ENCODE measurements at places on chromosomes 7 and 10. TPM values are rescaled to one million over a fixed set of nuclear protein-coding genes. Genes with fewer than 3 reads are reported as not detected.

Gene LZTS2
- 156 TPM for total RNA-seq

DNA sequence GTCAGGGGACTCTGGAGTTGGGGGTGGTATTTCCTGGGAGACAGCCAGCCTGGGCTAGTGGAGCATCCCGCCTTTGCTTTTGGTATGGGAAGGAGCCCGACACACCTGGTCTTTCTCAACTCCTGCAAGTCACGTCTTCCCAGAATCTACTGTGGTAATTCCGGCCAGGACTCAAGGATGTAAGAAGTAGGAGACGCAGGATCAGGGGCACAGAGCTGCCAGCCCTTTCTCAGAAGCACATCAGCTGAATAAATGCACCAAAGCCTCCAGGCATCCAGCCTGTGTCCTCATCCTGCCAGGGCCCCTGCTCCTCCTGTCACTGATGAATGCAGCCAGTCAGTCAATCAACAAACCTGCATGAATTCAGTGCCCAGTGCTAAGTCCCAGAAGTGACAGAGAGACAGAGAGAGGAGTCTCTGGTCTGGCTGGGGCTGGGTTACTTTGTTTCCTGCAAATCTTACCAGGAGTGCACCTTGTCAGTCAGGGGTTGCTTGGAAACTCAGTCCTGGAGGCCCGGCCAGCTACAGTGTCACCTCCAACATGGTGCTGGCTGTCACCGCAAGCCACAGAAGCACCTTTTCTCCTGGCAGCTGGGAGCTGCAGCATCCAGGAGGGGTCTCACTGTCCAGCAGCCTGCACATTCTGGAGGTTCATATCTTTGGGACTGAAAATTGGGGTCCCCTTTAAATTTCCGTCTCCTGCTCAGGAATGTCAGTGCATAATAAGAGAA lies 101.8 kb downstream of the PTPRE start:
- no peaks in the 10 kb centered on the region for H3K4me1 ChIP-seq
- no peaks in the 10 kb centered on the region for H3K36me3 ChIP-seq
- DNase-seq, result no peak
- no peak overlapping the region for H3K4me3 ChIP-seq
- peaks cover 7% of the 10 kb centered on the region for H3K27me3 ChIP-seq
- H3K27ac ChIP-seq, result no peak overlapping the region

GRCh38 chr7:81627536-81628287 lies 142.1 kb downstream of the HGF start:
- H3K27ac ChIP-seq, result no peak overlapping the region
- no peak for DNase-seq
- no peaks in the 10 kb centered on the region for H3K27me3 ChIP-seq
- no peaks in the 10 kb centered on the region for H3K4me1 ChIP-seq

GRCh38 chr10:124636271-124636995 lies 107.7 kb downstream of the FAM53B start:
- no peak overlapping the region for H3K4me3 ChIP-seq
- no peaks in the 10 kb centered on the region for H3K36me3 ChIP-seq

- H3K4me3 ChIP-seq, result no peak overlapping the region
- no peak overlapping the region for H3K27ac ChIP-seq
- no peaks in the 10 kb centered on the region for H3K36me3 ChIP-seq
- H3K4me1 ChIP-seq, result peaks cover 21% of the 10 kb centered on the region
These were observed 243.0 kb downstream of the PLXNA4 start for GRCh38 chr7:132333301-132333700.

Gene GNA12
- 54.4 TPM for total RNA-seq

DNA sequence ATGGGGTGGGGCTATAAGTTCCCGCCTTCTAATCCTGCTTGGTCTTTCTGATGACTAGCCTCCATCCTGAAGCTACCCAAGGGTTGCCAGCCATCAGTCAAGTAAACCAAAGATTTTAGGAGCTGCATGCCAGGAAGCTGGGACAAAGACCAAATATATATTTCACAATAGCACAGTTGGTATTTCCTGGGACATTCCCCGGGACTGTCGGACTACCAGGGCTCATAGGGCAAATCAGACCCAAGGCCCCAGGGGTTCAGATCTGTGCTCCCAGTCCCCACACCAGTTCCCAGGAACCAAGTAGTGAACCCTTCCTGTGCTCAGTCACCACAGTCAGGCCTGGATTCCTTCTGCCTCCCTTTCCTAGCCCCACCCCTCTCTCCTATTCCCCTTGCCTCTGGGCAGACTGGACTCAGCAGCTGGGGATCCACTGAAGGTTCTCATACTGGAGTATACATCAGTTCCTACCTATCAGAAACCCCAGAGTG lies 5.7 kb upstream of the CXCL12 start:
- H3K27ac ChIP-seq, result no peak overlapping the region
- H3K36me3 ChIP-seq, result no peaks in the 10 kb centered on the region
- no peak overlapping the region for H3K4me3 ChIP-seq
- no peaks in the 10 kb centered on the region for H3K4me1 ChIP-seq

Gene SFTPA1
- total RNA-seq, result not detected

All from cardiac muscle cell (in vitro differentiated cells and primary cell).